ENCODE measurements at places on chromosomes 3 and 15.

- DNase-seq: peak; percentile 45
Measured at GRCh38 chr3:57100046-57100695, 39.7 kb downstream of the SPATA12 start.

GRCh38 chr3:45592830-45593707 lies 1.5 kb upstream of the LIMD1 start:
- DNase-seq: peak; percentile 66

GRCh38 chr3:76040946-76041345 lies 255.6 kb upstream of the ZNF717 start:
- no peak for DNase-seq

GRCh38 chr3:46695177-46695961 lies 1.9 kb upstream of the ALS2CL start:
- peak; percentile 37 for DNase-seq

- DNase-seq: no peak
Measured at GRCh38 chr3:127170814-127171213, 22.1 kb upstream of the PRR23E start.

- DNase-seq: no peak
Measured at GRCh38 chr3:97885931-97886824, 64.4 kb downstream of the CRYBG3 start.

- DNase-seq: no peak
Measured at GRCh38 chr3:66014056-66014455, 24.7 kb downstream of the MAGI1 start.

- DNase-seq: no peak
Measured at GRCh38 chr15:31487811-31488436, 161.3 kb downstream of the KLF13 start.

- DNase-seq: no peak
Measured at GRCh38 chr3:3551981-3552380, 247.2 kb upstream of the LRRN1 start.

DNA sequence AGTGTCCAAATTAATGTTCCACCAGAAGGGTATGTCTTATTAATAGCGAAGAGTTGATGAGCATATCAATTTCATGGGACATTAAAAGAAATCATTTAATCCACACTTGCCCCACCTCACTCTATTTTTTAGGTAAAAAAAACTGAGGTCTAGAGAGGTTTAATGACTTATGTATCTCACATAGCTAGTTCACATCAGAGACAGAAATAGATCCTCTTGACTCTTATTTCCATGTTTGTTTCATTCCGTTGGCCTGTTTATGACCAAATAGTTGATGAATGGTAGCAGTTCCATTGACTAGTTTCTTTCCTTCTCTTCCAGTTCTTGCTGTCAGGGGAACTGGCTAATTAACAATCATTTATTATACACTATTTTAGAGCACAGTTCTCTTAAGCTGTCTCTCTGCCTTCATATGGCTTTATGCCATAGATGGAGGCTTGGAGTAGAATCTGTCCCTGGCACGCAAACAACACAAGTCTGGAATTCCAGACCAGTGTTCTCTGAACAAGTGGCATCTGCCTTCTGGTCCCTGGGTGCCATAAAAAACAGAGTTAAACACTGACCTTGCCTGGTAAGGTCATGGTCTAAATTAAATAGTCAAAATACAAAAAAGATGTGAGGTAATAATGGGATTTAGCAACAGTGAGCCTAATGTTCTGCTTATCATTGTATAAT lies 220.0 kb upstream of the CGNL1 start:
- no peak for DNase-seq

GRCh38 chr3:196994056-196994455 lies 25.4 kb upstream of the PIGZ start:
- no peak for DNase-seq

DNA sequence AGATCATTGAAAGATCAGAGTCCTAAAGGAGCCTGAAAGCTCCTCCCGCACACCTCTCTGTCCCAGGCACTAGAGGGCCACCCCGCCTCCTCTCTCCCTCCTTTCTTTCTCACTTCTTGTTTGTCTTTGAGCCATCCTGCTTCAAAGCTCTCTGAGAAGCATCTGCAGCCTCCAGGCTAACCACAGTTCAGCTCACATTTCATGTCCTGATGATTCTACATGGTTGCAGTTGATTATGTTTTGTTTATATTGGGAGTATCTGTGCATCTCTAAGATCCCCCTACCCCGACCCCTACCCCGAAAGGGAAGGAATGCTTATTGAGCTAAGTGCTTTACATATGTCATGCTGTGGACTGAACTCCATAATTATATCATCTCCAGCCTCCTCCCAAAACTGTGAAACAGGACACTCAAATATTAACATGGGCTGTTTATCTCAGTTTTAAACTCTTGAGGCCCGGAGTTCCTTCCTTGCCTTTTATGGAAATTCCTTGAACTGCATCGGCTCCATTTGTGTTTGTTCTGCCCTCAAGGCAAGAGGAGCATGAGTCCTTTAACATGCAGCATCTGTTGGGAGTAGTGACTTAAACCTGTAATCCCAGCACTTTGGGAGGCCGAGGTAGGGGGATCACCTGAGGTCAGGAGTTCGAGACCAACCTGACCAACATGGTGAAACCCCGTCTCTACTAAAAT lies 30.9 kb downstream of the MGLL start:
- no peak for DNase-seq

- DNase-seq: no peak
Measured at GRCh38 chr3:120506076-120506827, 55.5 kb upstream of the FSTL1 start.

- no peak for DNase-seq
Measured at GRCh38 chr3:105842943-105843342, 25.9 kb downstream of the CBLB start.

- DNase-seq: peak; percentile 75
Measured at GRCh38 chr3:71875461-71875947, 90.6 kb upstream of the PROK2 start.

- DNase-seq: no peak
Measured at GRCh38 chr3:43155464-43156121, 49.7 kb upstream of the POMGNT2 start.

GRCh38 chr3:80238606-80239005 lies 470.8 kb upstream of the ROBO1 start:
- DNase-seq: no peak

DNA sequence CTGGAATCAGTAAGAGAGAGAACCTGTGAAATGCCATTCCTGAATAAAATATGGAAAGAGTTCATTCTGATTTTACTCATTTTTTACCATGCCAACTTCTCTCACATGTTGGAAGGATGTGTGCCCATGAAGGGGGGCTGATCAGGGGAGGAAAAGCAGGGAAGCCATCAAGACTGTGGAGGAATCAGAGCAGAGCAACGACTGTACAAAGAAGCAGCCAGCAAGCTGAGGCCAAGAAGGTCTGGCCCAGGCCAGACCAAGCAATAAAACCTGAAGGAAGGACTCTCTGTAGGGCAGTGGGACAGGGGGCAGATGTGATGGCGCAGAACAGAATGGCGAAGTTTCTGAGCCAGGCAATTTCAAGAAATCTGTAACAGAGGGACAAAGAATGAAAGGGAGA lies 24.0 kb upstream of the ARNT2 start:
- DNase-seq: no peak

- DNase-seq: no peak
Measured at GRCh38 chr3:150059729-150060128, 89.0 kb upstream of the PFN2 start.

GRCh38 chr15:45326741-45327140 lies 51.6 kb downstream of the GATM start:
- DNase-seq: no peak

DNA sequence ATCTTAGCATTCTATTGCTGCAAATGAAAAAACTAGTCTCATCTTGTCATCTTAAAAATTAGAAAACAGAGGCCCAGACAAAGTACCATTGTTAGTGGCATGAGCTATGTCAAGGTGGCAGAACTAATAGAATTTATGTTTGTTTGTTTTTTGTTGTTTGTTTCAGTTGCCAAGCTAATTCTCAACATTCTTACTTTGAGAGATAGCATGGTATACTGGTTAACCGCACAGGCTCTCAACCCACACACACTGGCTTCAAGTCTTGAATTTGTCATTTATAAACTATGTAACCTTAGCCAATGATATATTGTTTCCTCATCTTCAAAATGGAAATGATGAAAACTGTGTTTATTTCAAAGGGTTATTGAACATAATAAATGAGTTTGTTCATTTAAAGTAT lies 367.6 kb upstream of the PLSCR5 start:
- no peak for DNase-seq

GRCh38 chr3:39024497-39024896 lies 27.2 kb downstream of the SCN11A start:
- no peak for DNase-seq

GRCh38 chr15:54250326-54250725 lies 272.1 kb downstream of the UNC13C start:
- no peak for DNase-seq

- DNase-seq: no peak
Measured at GRCh38 chr3:194205675-194206133, 69.8 kb downstream of the HES1 start.

- DNase-seq: peak; percentile 9
Measured at GRCh38 chr3:72848703-72849081, 447 bp upstream of the SHQ1 start.

GRCh38 chr3:15923640-15924405 lies 126.0 kb upstream of the ANKRD28 start:
- DNase-seq: no peak
